Erythroblast (primary cell): ENCODE measurements at places on chromosomes 7 and 10.
A peak's percentile ranks its signal among the peaks of the same experiment; 100 is the strongest.

- DNase-seq: no peak
Observed at GRCh38 chr10:76640806-76641205, 996.8 kb downstream of the KCNMA1 start.

- DNase-seq: peak; percentile 55
Observed at GRCh38 chr7:134547397-134548054, 1.4 kb upstream of the AKR1B15 start.

DNA sequence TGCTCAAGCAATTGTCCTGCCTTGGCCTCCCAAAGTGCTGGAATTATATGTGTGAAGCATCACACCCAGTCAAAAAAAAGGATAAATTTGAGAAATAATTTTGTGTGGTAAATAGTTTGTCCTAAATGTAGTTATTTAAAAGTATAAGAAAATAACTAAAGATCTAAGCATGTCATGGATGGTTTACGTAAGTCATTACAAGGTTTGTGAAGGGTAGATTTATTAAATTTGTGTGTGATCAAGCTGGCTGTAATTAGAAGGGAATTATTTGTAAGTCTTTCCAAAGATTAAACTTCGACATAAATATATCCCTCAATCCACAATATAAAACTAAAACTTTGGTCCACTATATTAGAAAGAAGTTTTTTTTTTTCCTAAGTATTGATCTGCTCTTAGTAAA is 28.6 kb downstream of the ORC5 start:
- DNase-seq: peak; percentile 11

- no peak for DNase-seq
Observed at GRCh38 chr7:75819711-75820110, 6.1 kb upstream of the CCL24 start.

DNA sequence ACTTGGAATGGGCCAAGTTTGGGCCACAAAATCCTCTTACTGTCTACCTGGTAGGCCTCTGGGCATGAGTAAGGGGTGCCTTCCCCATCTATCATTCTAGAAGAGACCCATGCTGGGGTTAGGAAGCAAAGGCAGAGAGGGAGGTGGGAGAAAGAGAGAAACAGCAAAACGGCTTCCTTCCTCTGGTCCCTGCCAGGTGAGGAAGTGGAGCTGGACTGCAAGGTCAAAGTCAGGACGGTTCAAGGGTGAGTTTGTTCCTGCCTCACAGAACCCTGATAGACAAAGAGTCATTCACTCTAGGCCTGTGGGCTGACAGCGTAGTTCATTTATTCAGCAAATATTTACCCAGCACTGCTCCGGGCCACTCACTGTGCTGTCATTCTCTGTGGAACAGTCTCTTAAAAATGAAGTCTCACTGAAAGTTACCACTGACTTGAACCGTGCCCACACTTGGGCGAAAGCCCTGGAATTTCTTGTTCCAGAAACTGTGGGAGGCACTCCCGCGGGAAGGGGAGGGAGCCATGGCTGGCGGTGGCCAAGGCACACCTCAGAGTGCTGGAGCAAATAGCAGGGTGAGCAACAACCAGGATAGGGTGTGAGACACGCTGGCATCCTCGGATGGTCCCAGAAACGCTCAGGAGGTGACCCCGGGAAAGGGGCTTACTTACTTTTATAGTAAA is 26.2 kb upstream of the ECHDC3 start:
- DNase-seq: no peak

- DNase-seq: no peak
Observed at GRCh38 chr10:78921895-78922294, 146.9 kb upstream of the ZMIZ1 start.
